Activated T-cell treated with anti-CD3 and anti-CD28 coated beads for 4 hours (primary cell): ENCODE measurements at places on chromosomes 5 and 9.

DNA sequence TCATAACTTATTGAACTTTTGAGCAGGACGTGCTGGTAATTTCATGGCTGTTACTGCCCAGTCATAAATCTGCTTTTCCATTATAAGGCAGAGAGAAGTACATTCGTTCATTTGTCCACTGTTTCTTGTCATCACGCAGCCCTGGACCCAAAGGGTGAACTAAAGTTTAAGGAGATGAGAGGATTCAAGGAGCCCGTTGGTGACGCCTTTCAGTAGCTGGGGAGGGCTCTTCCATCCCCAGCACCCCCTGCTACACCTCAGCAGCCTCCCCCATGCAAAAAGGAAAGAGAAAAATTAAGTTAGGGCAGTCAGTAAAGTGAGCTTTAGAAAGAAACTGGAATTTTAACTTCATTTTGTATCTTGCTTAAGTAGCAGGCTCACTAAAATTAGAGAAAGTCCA, 2.9 kb downstream of the FOXE1 start:
- no peak for DNase-seq

DNA sequence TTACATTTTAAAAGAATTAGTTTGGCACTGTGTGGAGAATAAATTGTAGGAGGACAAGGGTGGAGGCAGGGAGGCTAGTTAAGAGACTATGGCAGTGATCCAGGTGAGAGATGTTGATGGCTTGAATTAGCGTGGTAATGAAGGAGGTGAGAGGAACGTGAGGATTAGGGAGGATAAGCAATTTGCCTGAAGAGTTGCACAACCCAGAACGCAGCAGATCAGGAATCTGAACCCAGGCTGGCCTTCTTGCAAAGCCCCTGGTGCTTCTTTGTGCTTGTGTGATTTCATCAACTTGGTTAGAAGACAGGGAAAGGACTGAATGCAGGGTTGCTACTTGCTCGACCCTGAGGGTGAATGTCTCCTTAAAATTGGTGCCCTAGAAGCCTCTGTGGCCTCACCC, 6.9 kb upstream of the SCAMP1 start:
- no peak for DNase-seq

GRCh38 chr9:81372628-81373191, 316.6 kb downstream of the TLE1 start:
- no peak for DNase-seq

- DNase-seq = no peak
Observed at GRCh38 chr9:127817881-127818434, 15.3 kb downstream of the FPGS start.

GRCh38 chr5:159619826-159620225, 289.5 kb upstream of the IL12B start:
- DNase-seq = no peak

GRCh38 chr5:141816598-141817399, 61.4 kb downstream of the PCDH1 start:
- DNase-seq = no peak

GRCh38 chr5:111077678-111078077, 6.2 kb downstream of the TSLP start:
- DNase-seq = no peak

GRCh38 chr5:135594416-135594960, 15.7 kb upstream of the CXCL14 start:
- no peak for DNase-seq

- no peak for DNase-seq
Observed at GRCh38 chr9:7176561-7176960, 418.8 kb downstream of the KDM4C start.

DNA sequence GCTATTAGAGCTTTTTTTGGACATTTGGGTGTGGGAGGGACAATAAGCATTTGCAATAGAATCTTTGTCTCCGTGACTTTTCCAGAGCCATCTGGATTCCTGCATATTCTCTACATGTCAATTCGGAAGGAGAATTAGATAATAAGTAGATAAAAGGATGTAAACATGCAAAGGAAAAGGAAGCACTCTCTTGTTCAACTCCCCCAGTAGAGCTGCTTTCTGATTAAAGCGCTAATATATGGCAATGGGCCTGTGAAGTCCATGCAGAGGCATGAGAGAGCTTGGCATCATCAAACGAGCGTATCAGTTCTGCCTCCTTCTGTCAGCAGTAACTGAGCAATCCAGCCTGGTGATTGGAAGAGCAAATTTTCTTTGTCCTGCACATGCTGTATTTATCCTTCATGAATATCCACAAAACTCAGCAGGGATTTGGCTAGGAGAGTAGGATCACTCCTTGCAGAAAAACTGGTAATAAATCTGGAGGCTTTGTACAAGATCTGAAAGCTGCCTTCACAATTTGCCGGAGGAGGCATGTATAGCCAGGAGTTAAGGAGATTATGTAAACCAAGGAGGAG, 1752.9 kb downstream of the MAT2B start:
- no peak for DNase-seq

GRCh38 chr5:83441747-83442146, 29.8 kb upstream of the VCAN start:
- DNase-seq = no peak

DNA sequence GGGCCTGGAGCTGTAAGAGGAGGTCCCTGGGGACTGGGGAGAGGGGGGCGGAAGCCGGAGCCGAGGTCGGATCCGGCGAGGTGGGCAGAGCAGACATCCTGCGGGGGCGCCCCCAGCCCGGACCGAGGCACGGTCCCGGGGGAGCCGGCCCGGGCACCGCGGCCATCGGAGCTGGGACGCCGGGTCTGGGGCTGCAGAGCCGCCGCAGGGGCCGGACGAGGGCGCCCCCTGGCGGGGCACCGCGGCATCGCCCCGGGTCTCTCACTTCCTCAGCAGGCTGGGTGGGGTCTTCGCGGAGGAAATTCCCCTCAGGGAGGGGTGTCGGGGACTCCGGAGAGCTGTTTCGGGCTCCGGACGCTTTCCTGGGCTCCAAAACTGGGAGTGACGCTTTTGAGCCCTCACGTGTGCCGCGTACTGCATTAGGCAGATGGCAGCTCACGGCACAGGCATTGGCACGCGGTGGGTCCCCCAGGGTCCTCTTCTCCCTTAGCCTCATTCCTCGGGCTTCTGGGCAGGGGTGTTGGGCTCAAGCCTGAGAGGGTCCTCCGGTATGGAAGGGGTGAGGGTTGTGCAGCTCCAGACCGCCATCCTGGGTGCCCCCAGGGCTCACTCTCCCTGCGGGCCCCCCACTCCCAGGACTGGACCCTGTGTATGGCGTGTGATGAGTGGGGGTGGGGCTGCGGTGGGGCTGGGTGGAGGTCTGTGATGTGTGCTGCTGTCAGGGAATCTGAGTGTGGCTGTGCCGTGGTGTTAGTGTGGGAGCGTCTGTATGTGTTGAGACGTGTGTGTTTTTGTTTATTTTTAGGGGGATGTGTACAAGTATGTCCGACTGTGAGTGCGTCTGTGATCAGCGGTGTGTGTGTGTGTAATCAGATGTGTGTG, 29.6 kb downstream of the LHX2 start:
- DNase-seq = peak; percentile 18

- peak; percentile 71 for DNase-seq
Observed at GRCh38 chr5:109689740-109690241, at the start of gene MAN2A1. Gene MAN2A1, plus strand, starts transcription at chr5:109689927. Its CDS starts 491 bp downstream, at chr5:109690418.

DNA sequence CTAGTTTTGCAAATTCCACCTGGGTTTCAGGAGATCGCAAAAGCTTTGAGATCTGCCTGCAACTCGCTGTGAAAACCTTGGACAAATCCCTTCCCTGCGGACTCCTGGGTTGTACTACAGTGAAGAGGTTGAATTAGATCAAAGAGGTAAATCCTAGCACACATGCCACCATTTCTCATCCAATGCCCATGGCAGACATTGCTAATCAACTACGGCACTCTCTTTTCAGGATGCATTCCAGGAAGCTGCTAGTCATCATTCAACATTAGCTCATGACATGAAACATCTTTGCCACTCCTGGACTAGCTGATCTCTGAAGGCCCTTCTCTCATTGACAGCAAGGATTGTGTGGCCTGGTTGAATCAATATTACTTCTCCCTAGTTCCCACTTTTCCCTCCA, 46.1 kb downstream of the PCDH1 start:
- no peak for DNase-seq

DNA sequence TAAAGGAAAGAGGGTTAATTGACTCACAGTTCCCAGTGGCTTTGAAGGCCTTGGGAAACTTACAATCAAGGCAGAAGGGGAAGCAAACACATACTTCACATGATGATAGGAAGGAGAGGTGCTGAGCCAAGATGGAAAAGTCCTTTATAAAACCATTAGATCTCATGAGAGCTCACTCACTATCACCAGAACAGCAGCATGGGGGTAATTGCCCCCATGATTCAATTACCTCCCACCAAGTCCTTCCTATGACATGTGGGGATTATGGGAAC, 99.7 kb downstream of the PTTG1 start:
- DNase-seq = no peak

GRCh38 chr5:43061352-43062075, 21.4 kb upstream of the ANXA2R start:
- no peak for DNase-seq

DNA sequence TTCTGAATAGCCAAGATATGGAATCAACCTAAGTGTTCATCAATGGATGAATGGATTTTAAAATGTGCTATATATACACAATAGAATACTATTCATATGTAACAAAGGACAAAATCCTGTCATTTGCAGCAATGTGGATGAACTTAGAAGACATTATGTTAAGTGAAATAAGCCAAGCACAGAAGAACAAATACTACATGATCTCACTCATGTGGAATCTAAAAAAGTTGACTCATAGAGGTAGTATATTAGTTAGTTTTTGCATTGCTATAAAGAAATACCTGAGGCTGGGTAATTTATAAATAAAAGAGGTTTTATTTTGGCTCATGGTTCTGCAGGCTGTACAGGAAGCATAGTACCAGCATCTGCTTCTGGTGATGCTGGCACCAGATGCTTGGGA, 8.1 kb downstream of the CATSPER3 start:
- DNase-seq = no peak

GRCh38 chr5:69250593-69250992, 15.9 kb downstream of the CDK7 start:
- DNase-seq = no peak

DNA sequence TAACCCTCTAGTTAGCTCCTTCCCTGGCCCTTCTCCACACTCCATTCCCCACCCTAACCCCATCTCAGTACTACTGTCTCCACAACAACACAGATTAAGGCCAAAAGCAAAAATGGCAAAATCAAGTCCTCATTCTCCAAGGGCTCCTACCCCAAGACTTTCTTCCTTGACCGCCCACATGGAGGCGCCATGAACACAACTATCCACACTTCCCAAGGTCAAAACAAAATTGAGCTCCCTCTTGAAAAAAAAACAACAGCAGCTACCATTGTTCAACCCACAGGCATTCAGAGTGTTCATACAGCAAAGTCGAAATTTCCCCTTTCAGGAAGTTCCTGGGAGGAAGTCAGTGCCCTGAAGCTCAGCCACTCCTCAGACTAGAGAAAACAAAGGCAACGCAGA, 54.4 kb downstream of the GNAQ start:
- peak; percentile 19 for DNase-seq

DNA sequence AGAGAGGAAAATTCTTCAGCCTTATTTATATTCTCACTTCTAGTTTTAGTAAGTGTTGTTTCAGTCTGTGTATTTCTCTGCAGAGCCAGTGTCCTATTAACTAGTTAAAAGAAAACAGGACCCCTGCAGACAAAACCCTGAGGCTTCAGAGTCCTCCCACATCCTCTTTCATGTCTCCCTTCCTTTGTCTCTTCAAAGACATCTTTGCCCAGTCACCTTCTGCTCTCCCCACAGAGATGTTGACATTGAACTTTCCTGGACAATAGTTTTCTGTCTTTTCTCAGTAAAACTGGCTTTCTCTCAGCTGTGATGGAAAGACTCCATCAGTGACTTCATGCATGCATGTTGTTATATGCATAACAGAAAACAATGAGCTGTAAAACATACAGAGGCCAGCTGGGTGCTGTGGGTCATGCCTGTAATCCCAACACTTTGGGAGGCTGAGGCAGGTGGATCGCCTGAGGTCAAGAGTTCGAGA, 20.2 kb downstream of the GRAMD2B start:
- no peak for DNase-seq

DNA sequence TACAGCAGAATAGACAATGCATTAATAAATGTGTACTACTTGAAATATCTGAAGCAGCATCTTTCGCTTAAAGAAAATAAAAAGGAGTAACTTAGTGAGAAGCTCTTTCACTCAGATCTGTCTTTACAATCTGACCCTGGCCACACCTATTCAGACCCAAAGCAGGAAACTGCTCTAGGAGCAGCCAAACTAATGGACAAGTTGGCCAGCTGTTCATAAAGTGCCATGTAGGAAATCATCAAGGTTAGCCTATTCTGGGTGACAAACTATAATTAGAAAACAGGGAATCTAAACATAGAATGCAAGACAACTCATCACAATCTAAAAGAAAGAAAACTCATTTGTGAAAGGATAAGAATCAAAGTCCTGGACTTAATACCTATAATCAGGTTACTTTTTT, 101.3 kb downstream of the AGTPBP1 start:
- no peak for DNase-seq

DNA sequence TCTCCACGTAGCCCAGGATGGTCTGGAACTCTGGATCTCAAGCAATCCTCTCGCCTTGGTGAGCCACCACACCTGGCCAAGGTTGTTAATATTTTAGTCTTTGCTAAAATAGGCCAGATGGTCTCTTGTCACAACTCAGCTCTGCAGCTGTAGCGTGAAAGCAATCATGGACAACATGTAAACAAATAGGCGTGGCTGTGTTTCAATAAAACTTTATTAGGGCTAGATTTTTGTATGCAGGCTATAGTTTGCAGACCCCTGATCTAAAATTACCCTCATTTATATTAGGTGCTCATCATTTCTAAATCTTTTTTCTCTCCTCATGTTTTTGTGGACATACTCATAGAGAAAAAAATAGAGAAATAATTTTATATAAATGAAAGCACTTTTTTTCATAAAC, 72.1 kb upstream of the SLC28A3 start:
- DNase-seq = no peak

GRCh38 chr5:130643321-130643720, 521.7 kb downstream of the HINT1 start:
- DNase-seq = no peak

- no peak for DNase-seq
Observed at GRCh38 chr9:129281506-129282145, 103.6 kb upstream of the IER5L start.

GRCh38 chr9:136244122-136244968, 1.3 kb downstream of the QSOX2 start:
- peak; percentile 66 for DNase-seq

- no peak for DNase-seq
Observed at GRCh38 chr9:6681957-6682501, 36.5 kb upstream of the GLDC start.
